ENCODE measurements at places on chromosomes 12 and 14.

DNA sequence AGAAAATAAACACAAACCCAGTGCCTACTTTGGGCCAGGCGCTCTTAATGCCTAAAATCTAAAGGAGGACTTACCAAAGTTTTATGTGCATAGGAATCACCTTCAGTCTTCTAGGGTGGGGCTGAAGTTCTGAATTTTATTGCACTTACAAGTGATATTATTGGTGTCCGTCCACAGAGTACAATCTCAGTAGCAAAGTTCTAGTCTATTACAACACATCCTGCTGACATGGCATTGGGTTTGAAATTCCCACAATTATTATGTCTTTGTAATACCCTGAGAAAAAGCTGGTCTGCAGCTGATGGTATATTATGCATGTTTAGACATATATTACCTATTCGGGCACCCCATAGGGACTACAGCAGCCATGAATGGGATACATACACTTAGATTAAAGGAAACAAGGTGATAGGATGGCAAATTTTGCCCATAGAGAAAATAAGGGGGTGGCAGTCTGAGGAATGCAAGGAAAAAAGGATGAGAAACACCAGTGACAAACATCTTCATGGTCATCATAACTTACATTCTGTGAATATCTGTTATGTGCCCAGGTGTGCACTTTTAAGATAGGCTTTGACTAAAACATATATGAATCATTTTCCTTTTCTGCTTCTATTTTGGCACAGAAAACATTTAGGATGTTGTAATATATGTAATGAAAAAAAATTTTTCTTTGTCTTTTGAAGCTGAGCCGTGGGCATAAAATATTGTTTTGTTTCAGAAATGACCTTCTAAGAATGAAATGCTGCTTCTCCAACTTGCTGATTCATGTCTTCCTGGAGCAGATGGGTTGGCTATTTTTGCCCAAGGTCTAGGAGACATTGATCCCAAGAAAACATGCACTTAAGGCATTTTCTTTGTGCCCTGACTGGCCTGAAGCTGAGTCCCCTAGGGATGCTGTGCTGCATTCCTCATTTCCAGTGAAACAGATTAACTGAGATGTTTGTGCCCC is 27.2 kb upstream of the ALG10 start:
- DNase-seq, result no peak

GRCh38 chr12:123107926-123108681 is 42.8 kb downstream of the PITPNM2 start:
- no peak for DNase-seq

- DNase-seq, result no peak
Observed at GRCh38 chr12:96070670-96071279, 35.4 kb upstream of the LTA4H start.

DNA sequence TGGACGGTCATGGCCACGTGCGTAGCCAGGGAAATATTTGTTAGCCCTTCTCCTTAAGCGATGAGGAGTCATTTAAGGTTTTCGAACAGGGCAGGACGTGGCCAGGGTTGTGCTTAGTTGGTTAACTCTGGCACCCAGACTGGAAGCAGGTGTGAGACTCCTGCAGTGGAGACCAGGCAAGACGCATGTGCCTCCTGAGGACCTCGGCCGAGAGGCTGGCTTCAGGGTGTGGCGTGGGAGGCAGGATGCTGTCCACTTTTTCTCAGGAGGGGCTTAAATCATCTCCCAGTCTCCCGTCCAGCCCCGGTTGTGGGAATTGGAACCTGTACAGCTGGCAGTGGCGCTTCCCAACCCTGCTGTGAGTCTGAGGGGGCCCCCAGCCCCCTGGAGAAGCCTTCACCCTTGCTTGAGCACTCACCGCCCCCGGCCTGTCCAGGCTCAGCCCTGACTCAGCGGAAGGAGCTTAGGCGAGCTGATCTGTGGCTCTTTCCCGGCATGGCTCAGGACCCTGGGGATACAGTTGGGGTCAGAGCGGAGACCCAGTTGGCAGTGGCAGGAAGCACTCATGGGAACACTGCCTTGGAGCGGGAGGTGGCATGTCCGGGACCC is 46.3 kb upstream of the TSPAN9 start:
- DNase-seq, result no peak

DNA sequence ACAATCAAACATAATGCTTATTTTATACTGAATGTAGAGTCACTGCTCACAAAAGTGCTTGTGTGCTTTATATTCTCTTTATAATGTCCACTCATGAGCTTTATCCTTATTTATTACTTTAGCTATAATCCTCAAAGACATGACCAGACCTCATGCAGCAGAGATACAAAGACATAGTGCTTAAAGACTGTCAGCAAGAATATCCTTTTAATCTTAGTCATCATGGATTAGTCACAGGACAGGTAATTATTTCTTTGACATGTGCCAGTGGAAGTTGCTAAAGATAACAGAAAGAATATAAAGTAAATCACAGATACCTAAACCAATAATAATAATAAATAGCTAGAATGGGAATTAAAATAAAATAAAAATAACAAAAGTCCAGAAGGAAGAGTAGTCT is 707.5 kb downstream of the BCL11B start:
- DNase-seq, result no peak
